ENCODE measurements at places on chromosomes 2 and 18. TPM values are rescaled to one million over a fixed set of nuclear protein-coding genes. Genes with fewer than 3 reads are reported as not detected.

The RAB6D gene
- total RNA-seq: 0.07 TPM

The GCG gene
- not detected for total RNA-seq

The ANAPC1 gene
- total RNA-seq: 121 TPM

The C1GALT1C1L gene
- 0.74 TPM for total RNA-seq

The MEIS1 gene
- not detected for total RNA-seq

The LBH gene
- 61.1 TPM for total RNA-seq

- DNase-seq: no peak
These were observed 293.9 kb upstream of the ERBB4 start for GRCh38 chr2:212832211-212833195.

- no peak for DNase-seq
These were observed 669.7 kb upstream of the SALL3 start for GRCh38 chr18:78309924-78310323.

- no peak for DNase-seq
These were observed 150.0 kb upstream of the MYCN start for GRCh38 chr2:15790326-15790725.

GRCh38 chr2:221571551-221572218 lies 419 bp downstream of the EPHA4 start:
- DNase-seq: no peak
